ENCODE measurements at places on chromosomes 2 and 18.

- no peak for DNase-seq
Measured at GRCh38 chr2:34070196-34070595, 471.1 kb upstream of the FAM98A start.

DNA sequence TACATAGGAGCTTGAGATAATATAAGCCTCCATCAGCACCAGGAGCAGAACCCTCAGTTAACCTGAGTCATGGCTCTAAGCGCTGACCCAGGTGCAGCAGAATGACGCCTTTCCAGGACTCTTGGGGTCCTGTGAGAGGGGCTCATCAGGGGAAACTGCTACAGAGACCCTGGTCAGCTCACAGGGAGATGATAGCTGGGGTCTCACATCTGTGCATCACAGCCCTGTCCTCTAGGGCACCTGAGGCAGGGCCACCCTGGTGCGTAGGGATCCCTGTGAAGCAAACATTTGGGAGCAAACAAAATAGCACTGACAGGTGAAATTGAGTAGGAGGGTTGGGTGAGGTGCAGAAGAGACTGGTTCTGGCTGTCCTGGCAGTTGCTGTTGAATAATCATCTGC lies 219.2 kb downstream of the SH3RF3 start:
- no peak for DNase-seq

DNA sequence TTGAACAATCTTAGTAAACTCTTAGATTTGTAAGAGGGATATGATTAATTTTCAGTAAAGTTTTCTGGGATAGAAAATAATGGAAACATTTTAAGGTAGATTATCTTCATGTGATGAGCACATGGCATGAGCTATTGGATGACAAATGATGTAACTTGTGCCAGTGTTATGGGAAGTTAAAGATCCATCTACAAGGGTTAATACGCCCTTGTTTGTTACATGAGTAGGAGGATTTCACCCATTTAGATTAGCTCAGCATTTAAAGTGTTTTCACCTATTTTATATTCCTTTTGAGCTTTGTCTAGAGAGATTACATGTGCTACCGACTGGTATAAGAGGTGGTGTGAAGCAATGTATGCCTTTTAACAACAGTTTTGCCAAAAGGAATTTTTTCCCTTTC lies 5.6 kb downstream of the CLIP4 start:
- no peak for DNase-seq

DNA sequence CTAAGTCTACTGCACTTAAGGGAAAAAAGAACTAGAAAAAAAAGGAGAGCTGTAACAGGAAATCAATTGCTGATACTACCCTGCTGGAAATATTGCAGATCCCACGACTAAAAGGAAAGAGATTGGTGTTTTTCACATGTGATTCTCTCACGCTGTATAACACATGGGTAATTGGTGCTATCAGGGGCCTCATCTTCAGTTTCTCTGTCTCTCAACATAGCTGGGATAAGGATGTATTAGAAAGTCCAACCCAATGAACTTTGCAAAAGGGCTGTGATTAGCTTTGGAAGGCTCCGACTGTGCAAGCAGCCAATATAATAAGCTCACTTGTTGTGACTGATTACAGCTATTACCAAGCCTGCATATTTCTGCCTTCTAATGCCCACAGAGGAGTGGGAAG lies 133.4 kb downstream of the NRP2 start:
- no peak for DNase-seq

DNA sequence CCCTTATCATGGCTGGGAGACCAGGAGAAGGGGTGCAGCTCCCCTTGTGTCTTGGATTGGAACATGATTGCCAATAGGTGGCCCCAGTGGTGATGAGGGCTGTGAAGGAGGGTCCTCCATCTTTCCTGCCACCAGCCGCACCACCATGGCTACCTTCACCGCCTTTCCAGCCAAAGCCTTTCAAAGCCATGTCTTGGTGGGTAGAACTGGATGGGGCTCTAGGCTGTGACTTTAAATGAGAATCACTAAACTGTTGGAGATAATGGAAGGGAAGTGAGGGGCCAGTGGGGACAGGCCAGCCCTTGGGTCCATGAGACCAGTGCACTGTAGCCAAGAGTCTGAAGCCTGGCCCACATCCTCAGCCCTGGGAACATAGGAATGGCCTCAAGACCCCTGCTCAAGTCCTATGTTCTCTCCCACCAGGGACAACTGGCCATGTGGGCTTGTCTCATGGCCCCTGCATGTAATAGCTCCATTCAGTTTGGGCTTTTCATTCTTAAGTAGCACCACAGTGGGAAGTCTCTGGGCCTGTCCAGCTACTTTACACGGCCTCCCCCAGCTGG lies 345.7 kb downstream of the DYSF start:
- no peak for DNase-seq

Data from uterus (tissue), 4 donors.